MCF 10A (cell line): ENCODE measurements at places on chromosomes 5 and 9. TPM values are rescaled to one million over a fixed set of nuclear protein-coding genes. Genes with fewer than 3 reads are reported as not detected.
A peak's percentile ranks its signal among the peaks of the same experiment; 100 is the strongest.

- no peaks in the 10 kb centered on the region for H3K27me3 ChIP-seq
- no peaks in the 10 kb centered on the region for H3K36me3 ChIP-seq
- peaks cover 8% of the 10 kb centered on the region for H3K4me1 ChIP-seq
- no peak overlapping the region for H3K27ac ChIP-seq
- DNase-seq, result no peak
Measured at GRCh38 chr5:155418960-155419579, 405.5 kb downstream of the KIF4B start.

ADRB2 gene
- total RNA-seq, result 6.9 and 9.5 TPM in 2 replicates

- no peak overlapping the region for H3K4me3 ChIP-seq
- H3K36me3 ChIP-seq, result no peaks in the 10 kb centered on the region
- no peaks in the 10 kb centered on the region for H3K27me3 ChIP-seq
Measured at GRCh38 chr5:75622564-75622963, 11.3 kb downstream of the ANKDD1B start.

APBB3 gene
- total RNA-seq, result 22.7 and 28.1 TPM in 2 replicates

CDH9 gene
- total RNA-seq, result not detected in 2 replicates

WDR38 gene
- not detected in 2 replicates for total RNA-seq

PFN3 gene
- not detected in 2 replicates for total RNA-seq

- H3K27ac ChIP-seq, result peak overlapping the region; percentile 86
- no peaks in the 10 kb centered on the region for H3K27me3 ChIP-seq
- no peaks in the 10 kb centered on the region for H3K36me3 ChIP-seq
- peak overlapping the region; percentile 6 for H3K4me3 ChIP-seq
Measured at GRCh38 chr5:125536582-125536981, 790.1 kb upstream of the ZNF608 start.

- H3K4me1 ChIP-seq, result peaks cover 10% of the 10 kb centered on the region
- no peak overlapping the region for H3K27ac ChIP-seq
- DNase-seq, result no peak
- H3K4me3 ChIP-seq, result no peak overlapping the region
Measured at GRCh38 chr5:132819468-132819867, 6.4 kb downstream of the SOWAHA start.

DNA sequence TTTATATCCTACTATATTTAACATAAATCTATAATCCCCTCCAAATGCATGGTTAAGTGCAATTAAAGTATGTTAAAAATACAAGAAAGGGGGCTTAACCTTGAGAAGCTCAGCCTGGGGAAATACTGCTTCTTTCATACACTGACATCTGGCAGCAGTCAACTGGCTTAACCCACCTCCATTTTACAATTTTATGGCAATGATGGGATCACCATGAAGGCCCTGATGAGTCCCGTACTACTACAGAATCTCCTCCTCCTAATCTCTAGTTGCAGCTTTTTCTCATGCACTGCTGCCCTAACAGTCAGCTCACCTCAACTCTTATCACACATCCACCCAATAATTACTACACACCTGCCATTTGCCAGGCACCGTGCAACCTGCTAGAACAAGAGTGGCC, 40.9 kb downstream of the ZNF608 start:
- no peak overlapping the region for H3K27ac ChIP-seq
- H3K27me3 ChIP-seq, result no peaks in the 10 kb centered on the region
- no peaks in the 10 kb centered on the region for H3K36me3 ChIP-seq
- DNase-seq, result no peak
- H3K4me3 ChIP-seq, result no peak overlapping the region

KIAA0825 gene
- total RNA-seq, result 2.1 and 2.5 TPM in 2 replicates

LECT2 gene
- not detected in 2 replicates for total RNA-seq

- H3K27ac ChIP-seq, result no peak overlapping the region
- no peak for DNase-seq
- no peaks in the 10 kb centered on the region for H3K36me3 ChIP-seq
- no peak overlapping the region for H3K4me3 ChIP-seq
- H3K4me1 ChIP-seq, result peaks cover 12% of the 10 kb centered on the region
- H3K27me3 ChIP-seq, result peaks cover 20% of the 10 kb centered on the region
Measured at GRCh38 chr5:150184990-150185912, 4.6 kb upstream of the SLC6A7 start.

GRCh38 chr5:122454541-122454940, 142.5 kb downstream of the SNCAIP start:
- H3K36me3 ChIP-seq, result no peaks in the 10 kb centered on the region
- H3K4me1 ChIP-seq, result peaks cover 11% of the 10 kb centered on the region
- H3K27me3 ChIP-seq, result no peaks in the 10 kb centered on the region
- peak; percentile 26 for DNase-seq
- peak overlapping the region; percentile 30 for H3K27ac ChIP-seq

DNA sequence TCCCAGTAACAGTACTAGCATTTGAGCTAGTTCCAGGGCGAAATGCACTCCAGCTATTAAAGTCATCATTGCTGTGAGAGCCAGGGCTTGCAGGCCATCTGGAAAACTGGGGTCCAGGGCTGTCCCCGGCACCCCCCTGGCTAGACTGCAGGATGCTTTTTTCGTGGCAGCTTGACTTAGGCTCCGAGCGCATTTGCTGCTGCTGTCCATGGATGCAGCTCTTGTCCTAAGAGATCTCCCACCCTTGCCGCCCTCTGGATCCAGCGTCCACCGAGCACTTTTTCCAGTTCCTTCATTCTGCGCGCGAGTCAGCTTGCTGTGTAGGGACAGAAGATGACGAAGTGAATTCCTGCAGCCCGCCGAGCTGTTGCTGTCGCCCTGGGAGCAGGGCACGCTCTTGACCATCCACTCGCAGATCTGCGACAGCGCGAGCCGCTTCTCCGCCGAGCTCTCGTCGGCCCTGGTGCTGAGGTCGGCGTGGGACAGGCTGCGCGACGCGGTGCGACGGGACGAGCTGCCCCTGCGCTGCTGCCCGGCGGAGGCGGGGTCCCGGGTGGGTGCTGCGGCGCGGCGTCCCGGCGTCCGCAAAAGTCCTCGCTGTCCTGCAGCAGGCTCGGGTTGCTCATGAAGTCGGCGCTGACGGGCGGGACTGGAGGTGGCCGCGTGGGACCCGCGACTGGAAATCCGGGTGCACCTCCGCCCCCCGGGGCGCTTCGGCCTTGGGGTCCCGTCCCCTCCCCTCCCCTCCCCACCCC, 30.7 kb downstream of the OR2V1 start:
- H3K27me3 ChIP-seq, result peaks cover 18% of the 10 kb centered on the region
- no peak for DNase-seq
- no peaks in the 10 kb centered on the region for H3K36me3 ChIP-seq
- no peak overlapping the region for H3K4me3 ChIP-seq
- H3K27ac ChIP-seq, result no peak overlapping the region

MOCS2 gene
- total RNA-seq, result 31.4 and 43.0 TPM in 2 replicates

- no peak overlapping the region for H3K4me3 ChIP-seq
- H3K36me3 ChIP-seq, result no peaks in the 10 kb centered on the region
- H3K4me1 ChIP-seq, result peaks cover 14% of the 10 kb centered on the region
Measured at GRCh38 chr5:172696171-172696849, 55.2 kb downstream of the NEURL1B start.

GRCh38 chr9:128732576-128732975, 8.6 kb upstream of the ZDHHC12 start:
- DNase-seq, result no peak
- no peak overlapping the region for H3K27ac ChIP-seq
- no peaks in the 10 kb centered on the region for H3K4me1 ChIP-seq
- H3K27me3 ChIP-seq, result no peaks in the 10 kb centered on the region
- H3K36me3 ChIP-seq, result peaks cover 24% of the 10 kb centered on the region
- H3K4me3 ChIP-seq, result no peak overlapping the region

GADD45G gene
- 0.69 TPM in 1 of 2 replicates, not detected in the other for total RNA-seq

GRCh38 chr9:99457981-99458380, 235.9 kb downstream of the SEC61B start:
- no peak overlapping the region for H3K4me3 ChIP-seq
- no peaks in the 10 kb centered on the region for H3K4me1 ChIP-seq
- no peak for DNase-seq
- H3K27ac ChIP-seq, result no peak overlapping the region
